Foreskin keratinocyte (primary cell): ENCODE measurements at places on chromosomes 12 and 14. TPM values are rescaled to one million over a fixed set of nuclear protein-coding genes. Genes with fewer than 3 reads are reported as not detected.

- DNase-seq, result no peak
These were observed 21.6 kb downstream of the C12orf71 start for GRCh38 chr12:27060740-27061139.

GRCh38 chr14:84084056-84084630 is 1445.8 kb upstream of the FLRT2 start:
- DNase-seq, result no peak

AKAP3 gene
- 0.35 and 0.42 TPM in 2 replicates for polyA plus RNA-seq

DNA sequence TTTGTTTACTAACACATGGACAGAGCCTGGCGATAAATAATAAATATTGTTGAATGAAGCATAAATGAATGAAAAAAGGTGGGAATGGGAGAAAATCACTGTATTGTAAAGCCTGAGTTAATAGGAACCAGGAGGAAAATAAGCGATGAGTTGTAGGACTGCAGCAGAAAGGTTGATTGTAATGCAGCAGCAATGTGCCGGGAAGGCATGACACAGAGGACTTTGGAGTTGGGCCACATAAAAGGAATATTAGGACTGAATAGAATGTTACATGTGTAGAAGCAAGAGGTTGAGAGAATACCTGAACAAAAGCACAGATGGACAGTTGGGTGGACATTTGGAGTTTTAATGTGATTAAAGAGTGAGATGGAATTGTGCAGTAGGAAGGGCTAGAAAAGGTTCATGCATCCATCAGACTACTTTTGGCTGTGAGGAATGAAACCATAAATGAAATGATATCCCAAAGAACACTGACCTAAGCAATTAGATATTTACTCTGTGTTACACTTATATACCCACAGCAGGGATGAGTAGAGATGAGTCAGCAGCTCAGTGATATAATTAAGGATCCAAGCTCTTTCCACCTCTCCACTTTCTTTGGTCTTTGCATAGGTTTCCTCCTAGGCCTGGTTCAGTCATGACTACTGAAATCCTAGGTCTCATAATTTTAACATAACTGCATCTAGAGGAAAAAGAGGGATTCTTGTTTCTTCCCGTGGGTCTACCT is 55.4 kb downstream of the CCER1 start:
- DNase-seq, result peak; percentile 74

FAM186B gene
- 0.09 and 0.24 TPM in 2 replicates for polyA plus RNA-seq

DNA sequence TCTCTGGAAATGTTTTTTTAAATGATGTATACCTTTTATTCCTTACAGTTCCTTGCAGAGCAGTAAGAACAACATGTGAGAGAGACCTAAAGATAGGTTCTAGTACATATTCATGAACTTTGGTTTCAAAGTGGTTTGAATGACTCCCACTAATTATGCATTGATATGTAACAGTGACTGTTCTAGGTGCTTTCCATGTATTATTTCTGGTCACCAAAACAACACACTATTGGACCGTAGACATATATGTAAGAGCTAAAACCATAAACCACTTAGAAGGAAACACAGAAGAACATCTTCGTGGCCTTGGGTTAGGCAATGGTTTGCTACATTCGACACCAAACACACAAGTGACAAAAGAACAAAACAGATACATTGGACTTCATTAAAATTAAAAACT is 37.9 kb downstream of the SOX5 start:
- no peak for DNase-seq

GRCh38 chr12:24055747-24056146 is 106.3 kb upstream of the SOX5 start:
- no peak for DNase-seq

DNA sequence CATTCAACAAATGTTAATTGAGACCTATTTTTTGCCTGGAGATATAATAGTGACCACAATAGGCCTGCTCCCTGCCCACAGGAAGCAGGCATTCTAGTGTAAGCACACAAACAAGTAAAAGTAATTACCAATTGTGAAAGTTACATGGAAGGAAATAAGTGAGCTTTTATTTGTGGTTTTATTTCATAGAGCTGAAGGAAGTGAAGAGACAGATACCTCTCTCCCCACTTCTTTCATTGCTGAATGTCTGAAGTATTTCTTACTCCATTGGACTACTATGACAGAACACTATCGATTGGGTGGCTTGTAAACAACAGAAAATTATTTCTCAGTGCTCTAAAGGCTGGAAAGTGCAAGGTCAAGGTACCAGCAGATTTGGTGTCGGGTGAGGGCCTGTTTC is 183.5 kb downstream of the PRKCH start:
- no peak for DNase-seq

GRCh38 chr14:70190156-70190555 is 1.4 kb upstream of the SLC8A3 start:
- no peak for DNase-seq

PZP gene
- polyA plus RNA-seq, result not detected in 2 replicates

GRCh38 chr12:131054345-131055092 is 100.8 kb downstream of the ADGRD1 start:
- no peak for DNase-seq

- no peak for DNase-seq
These were observed 60.4 kb upstream of the FAR2 start for GRCh38 chr12:29088611-29089219.

RERG gene
- 0.03 TPM in 1 of 2 replicates, not detected in the other for polyA plus RNA-seq

DNA sequence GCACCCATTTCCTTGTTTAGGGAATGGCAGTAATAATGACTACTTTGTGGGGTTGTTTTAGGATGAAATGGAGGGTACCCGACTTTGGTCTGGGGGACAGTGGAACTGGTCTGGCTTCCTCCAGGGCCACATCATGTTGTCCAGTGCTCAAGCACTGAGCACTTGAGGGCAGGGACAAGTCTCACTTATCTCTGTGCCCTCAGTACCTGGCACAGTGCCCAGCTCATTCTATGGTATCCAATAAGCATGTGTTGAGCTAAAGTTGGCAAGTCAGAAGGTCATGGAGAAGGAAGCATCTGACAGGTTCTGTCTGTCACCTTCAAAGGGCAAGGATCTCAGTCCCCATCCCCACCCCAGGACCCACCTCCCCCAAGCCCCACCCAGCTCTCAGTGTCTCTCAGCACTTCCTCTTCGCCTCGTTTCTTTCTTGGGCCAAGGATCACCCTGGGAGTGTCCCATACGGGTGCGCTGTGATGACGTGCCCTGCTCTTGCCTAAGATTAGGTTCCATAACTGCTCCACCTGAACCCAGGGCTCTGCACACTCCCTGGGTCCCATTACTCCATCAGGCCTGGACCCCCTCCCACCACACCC is 24.3 kb upstream of the TMEM106C start:
- no peak for DNase-seq

STYK1 gene
- 1.2 and 1.3 TPM in 2 replicates for polyA plus RNA-seq

GRCh38 chr14:99621948-99622347 is 17.9 kb upstream of the CCDC85C start:
- peak; percentile 22 for DNase-seq

RNASE7 gene
- polyA plus RNA-seq, result 6.8 and 11.7 TPM in 2 replicates

- no peak for DNase-seq
These were observed 3.6 kb upstream of the KRAS start for GRCh38 chr12:25254271-25254880.

KCNA5 gene
- not detected in 2 replicates for polyA plus RNA-seq

- DNase-seq, result no peak
These were observed 46.1 kb downstream of the ARL1 start for GRCh38 chr12:101361455-101361854.

GRCh38 chr12:54590978-54591591 is 2.6 kb upstream of the PPP1R1A start:
- DNase-seq, result peak; percentile 36

- no peak for DNase-seq
These were observed 240.9 kb downstream of the TMEM121 start for GRCh38 chr14:105767315-105767714.

GRCh38 chr12:1853716-1854115 is 33.4 kb downstream of the LRTM2 start:
- DNase-seq, result no peak

SAMD15 gene
- polyA plus RNA-seq, result 0.17 and 0.24 TPM in 2 replicates

DNA sequence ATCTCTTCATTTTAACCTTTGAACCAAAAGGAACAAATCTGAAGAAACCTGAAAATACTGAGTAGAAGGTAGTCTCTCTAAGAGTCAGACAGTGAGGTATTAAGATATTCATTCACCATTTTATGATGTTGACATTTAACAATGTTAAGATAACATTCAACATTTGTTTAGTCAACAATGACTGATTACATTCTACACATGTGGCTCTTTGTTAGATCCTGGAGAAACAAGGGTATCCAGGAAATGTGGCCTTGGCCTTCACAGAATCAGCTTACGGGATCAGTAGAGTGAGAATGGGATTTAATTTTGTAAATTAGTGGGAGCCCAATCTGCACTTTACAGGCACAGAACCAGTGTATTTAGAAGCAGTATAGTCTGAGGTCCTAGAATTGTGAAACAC is 355.5 kb downstream of the KCNH5 start:
- no peak for DNase-seq

GRCh38 chr14:20388159-20388558 is 25.1 kb downstream of the TEP1 start:
- DNase-seq, result no peak
